ENCODE measurements at places on chromosomes 5 and 9.
A peak's percentile ranks its signal among the peaks of the same experiment; 100 is the strongest.

- no peaks in the 10 kb centered on the region for H3K36me3 ChIP-seq
- peak; percentile 71 for DNase-seq
- H3K4me1 ChIP-seq = no peaks in the 10 kb centered on the region
- no peak overlapping the region for H3K27ac ChIP-seq
Observed at GRCh38 chr9:92808726-92809451, 44.3 kb upstream of the BICD2 start.

DNA sequence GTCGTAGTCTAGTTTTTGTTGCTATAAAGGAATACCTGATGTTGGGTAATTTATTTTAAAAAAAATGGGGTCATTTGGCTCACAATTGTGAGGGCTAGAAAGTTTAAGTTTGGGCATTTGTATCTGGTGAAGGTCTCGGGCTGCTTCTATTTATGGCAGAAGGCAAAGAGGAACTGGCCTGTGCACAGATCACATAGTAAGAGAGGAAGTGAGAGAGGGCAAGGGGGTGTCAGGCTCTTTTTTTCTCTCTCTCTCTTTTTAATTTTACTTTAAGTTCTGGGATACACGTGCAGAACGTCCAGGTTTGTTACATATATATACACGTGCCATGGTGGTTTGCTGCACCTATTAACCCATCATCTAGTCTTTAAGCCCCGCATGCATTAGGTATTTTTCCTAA lies 453.3 kb downstream of the DIRAS2 start:
- H3K4me1 ChIP-seq = no peaks in the 10 kb centered on the region
- H3K4me3 ChIP-seq = no peak overlapping the region
- DNase-seq = no peak
- no peaks in the 10 kb centered on the region for H3K36me3 ChIP-seq

DNA sequence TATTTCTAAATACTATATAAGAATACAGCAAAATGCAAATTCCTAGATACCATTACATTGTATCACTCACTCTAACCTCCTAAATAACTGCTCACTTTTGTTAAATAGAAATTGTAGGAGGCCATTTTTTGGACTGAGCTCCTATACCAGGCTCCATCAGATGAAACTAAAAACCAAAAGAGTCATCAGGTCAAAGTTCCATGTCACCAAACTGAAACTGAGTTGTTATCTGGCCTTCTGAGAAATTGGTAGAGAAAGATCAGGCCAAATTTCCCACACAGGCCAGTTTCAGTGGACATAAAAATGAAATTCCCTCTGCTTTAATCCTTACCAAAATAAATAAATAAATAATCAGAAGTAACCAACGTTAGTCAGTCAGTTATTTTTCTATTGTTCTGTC lies 13.8 kb upstream of the SNX2 start:
- H3K27ac ChIP-seq = peak overlapping the region; percentile 76
- H3K27me3 ChIP-seq = no peaks in the 10 kb centered on the region
- H3K36me3 ChIP-seq = no peaks in the 10 kb centered on the region
- no peak overlapping the region for H3K4me3 ChIP-seq
- DNase-seq = no peak

DNA sequence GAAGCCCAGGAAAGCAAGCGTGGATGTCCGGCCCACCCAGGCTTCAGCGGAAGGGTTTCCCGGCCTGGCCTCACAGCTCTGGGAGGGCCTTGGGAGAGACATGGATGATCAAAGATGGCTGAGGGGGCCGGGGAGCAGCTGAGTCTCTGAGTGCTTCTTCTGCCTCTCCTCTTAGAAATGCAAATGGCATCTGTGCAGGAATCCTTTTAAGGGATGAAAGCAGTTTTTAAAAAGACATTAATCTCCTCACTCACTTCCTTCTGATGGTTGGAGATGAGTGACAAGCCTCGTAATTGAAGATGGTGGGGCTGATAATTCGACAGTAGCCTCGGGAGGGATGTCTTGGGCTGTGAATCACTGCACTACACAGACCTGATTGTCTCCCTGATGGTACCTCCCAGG lies 24.3 kb upstream of the PITX1 start:
- H3K27me3 ChIP-seq = no peaks in the 10 kb centered on the region
- peaks cover 11% of the 10 kb centered on the region for H3K4me1 ChIP-seq
- no peak overlapping the region for H3K27ac ChIP-seq
- H3K36me3 ChIP-seq = no peaks in the 10 kb centered on the region
- no peak for DNase-seq

GRCh38 chr5:121533814-121534213 lies 317.9 kb upstream of the FTMT start:
- no peak overlapping the region for H3K27ac ChIP-seq
- H3K4me1 ChIP-seq = no peaks in the 10 kb centered on the region
- DNase-seq = no peak
- H3K36me3 ChIP-seq = no peaks in the 10 kb centered on the region
- no peaks in the 10 kb centered on the region for H3K27me3 ChIP-seq
- no peak overlapping the region for H3K4me3 ChIP-seq

DNA sequence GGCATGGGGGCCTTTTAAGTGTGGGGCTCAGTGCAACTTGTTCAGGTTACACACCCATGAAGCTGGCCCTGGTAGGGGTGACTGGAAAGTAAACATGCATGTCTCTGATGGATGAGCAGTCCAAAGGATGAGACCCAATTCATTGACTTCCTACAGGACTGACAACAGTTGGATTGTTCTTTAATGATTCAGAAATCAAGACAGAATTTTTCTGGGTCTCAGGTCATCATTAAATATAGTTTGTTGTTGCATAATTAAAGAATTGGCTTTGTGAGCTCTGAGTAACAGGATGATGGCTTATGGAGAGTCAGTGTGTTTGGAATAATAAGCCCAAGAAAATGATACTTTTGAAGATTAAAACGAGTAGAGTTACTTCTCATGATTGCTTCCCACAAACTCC lies 604.2 kb upstream of the CLINT1 start:
- H3K36me3 ChIP-seq = no peaks in the 10 kb centered on the region
- H3K27ac ChIP-seq = no peak overlapping the region
- H3K4me3 ChIP-seq = no peak overlapping the region
- no peak for DNase-seq
- H3K4me1 ChIP-seq = no peaks in the 10 kb centered on the region

GRCh38 chr5:176890455-176891330 lies 8.5 kb downstream of the HK3 start:
- H3K4me3 ChIP-seq = no peak overlapping the region
- no peaks in the 10 kb centered on the region for H3K36me3 ChIP-seq
- H3K4me1 ChIP-seq = no peaks in the 10 kb centered on the region
- H3K27me3 ChIP-seq = no peaks in the 10 kb centered on the region
- no peak for DNase-seq

DNA sequence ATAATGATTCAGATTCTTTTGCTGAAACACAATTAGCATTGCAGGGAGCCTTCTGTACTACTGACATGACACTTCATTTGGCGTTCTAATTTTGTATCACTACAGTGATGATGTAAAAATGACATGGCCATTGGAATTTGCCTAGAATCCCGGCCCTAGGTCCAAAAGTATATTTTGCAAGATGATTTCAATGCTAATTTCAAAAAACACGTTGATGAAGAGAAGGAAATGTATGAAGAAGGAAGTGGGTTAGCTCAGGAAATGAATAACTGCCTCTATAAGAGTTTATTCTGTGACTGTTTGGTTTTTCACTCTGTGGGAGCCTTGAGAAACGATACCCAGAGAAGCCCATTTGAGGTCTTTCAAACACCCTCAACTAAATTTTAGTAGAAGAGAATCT lies 59.3 kb downstream of the OSTF1 start:
- no peak for DNase-seq
- no peak overlapping the region for H3K4me3 ChIP-seq
- no peaks in the 10 kb centered on the region for H3K4me1 ChIP-seq
- no peaks in the 10 kb centered on the region for H3K27me3 ChIP-seq

- no peaks in the 10 kb centered on the region for H3K27me3 ChIP-seq
- DNase-seq = no peak
- H3K4me3 ChIP-seq = no peak overlapping the region
- peaks cover 4% of the 10 kb centered on the region for H3K36me3 ChIP-seq
Observed at GRCh38 chr9:133788819-133789717, 50.9 kb upstream of the SARDH start.

- H3K4me3 ChIP-seq = no peak overlapping the region
- no peaks in the 10 kb centered on the region for H3K4me1 ChIP-seq
- no peak overlapping the region for H3K27ac ChIP-seq
- H3K36me3 ChIP-seq = no peaks in the 10 kb centered on the region
- no peak for DNase-seq
Observed at GRCh38 chr9:99114846-99115500, 10.1 kb downstream of the TGFBR1 start.

- peak; percentile 40 for DNase-seq
- no peaks in the 10 kb centered on the region for H3K36me3 ChIP-seq
- H3K27ac ChIP-seq = no peak overlapping the region
Observed at GRCh38 chr5:96146675-96147074, 185.0 kb upstream of the ELL2 start.

- H3K4me3 ChIP-seq = no peak overlapping the region
- H3K27me3 ChIP-seq = no peaks in the 10 kb centered on the region
- no peaks in the 10 kb centered on the region for H3K4me1 ChIP-seq
- no peaks in the 10 kb centered on the region for H3K36me3 ChIP-seq
Observed at GRCh38 chr5:130065617-130066016, 161.4 kb downstream of the CHSY3 start.
